Neural progenitor cell (in vitro differentiated cells): ENCODE measurements at places on chromosomes 4 and X. TPM values are rescaled to one million over a fixed set of nuclear protein-coding genes. Genes with fewer than 3 reads are reported as not detected.

Gene CXorf49
- total RNA-seq = not detected in 2 replicates

Gene PRDM8
- total RNA-seq = 0.03 TPM in 1 of 2 replicates, not detected in the other

Gene TMEM144
- total RNA-seq = 2.0 and 4.1 TPM in 2 replicates

Gene NALF2
- 1.6 and 3.2 TPM in 2 replicates for total RNA-seq

Gene COX7B2
- total RNA-seq = not detected in 2 replicates

Gene GABRG1
- not detected in 2 replicates for total RNA-seq

Gene CENPI
- total RNA-seq = 51.3 and 60.6 TPM in 2 replicates

Gene CCDC158
- not detected in 2 replicates for total RNA-seq

Gene MAP7D2
- 2.0 and 2.6 TPM in 2 replicates for total RNA-seq

Gene NPY2R
- total RNA-seq = 6.1 and 8.5 TPM in 2 replicates

Gene TRO
- total RNA-seq = 106 and 120 TPM in 2 replicates

Gene SPATA18
- total RNA-seq = 5.4 and 7.2 TPM in 2 replicates

GRCh38 chrX:103464774-103465117, 54.5 kb downstream of the RAB40A start:
- no peaks in the 10 kb centered on the region for H3K27me3 ChIP-seq
- no peak overlapping the region for H3K4me3 ChIP-seq
- H3K4me1 ChIP-seq = no peaks in the 10 kb centered on the region

DNA sequence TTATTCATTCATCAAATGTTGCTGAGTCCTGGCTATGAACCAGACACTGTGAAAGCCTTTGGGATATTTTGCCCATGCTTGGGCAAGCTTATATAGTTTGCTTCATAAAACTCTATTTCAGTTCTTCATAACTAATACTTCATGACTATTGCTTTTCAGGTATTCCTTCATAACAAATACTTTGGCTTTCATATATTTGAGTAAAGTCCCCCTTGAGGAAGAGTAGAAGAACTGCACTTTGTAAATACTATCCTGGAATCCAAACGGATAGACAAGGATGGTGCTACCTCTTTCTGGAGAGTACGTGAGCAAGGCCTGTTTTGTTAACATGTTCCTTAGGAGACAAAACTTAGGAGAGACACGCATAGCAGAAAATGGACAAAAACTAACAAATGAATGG, 1.7 kb upstream of the AFP start:
- H3K27me3 ChIP-seq = no peaks in the 10 kb centered on the region
- peak; percentile 21 for DNase-seq
- H3K36me3 ChIP-seq = no peaks in the 10 kb centered on the region

DNA sequence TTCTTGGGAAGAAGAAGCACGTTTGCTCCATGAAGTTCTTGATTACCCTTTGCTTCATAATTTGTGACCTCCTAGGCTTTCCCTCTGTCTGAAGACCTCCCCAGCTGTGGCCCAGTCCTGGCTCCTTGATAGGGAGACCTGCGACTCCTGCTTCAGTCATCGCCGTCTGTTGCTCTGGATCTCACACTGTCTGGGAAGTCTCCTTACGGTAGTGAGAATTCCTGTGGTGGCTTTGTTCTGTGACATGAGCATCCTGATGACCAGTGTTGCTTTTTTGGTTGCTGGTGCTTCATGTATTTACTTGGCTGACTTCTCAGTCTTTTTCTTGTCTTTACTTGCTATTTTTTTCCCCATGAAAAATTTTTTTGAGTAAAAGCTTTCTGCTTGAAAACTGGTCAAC, 44.2 kb downstream of the JADE1 start:
- no peaks in the 10 kb centered on the region for H3K4me1 ChIP-seq
- H3K4me3 ChIP-seq = no peak overlapping the region
- no peaks in the 10 kb centered on the region for H3K27me3 ChIP-seq
- no peak overlapping the region for H3K27ac ChIP-seq
- no peak for DNase-seq

DNA sequence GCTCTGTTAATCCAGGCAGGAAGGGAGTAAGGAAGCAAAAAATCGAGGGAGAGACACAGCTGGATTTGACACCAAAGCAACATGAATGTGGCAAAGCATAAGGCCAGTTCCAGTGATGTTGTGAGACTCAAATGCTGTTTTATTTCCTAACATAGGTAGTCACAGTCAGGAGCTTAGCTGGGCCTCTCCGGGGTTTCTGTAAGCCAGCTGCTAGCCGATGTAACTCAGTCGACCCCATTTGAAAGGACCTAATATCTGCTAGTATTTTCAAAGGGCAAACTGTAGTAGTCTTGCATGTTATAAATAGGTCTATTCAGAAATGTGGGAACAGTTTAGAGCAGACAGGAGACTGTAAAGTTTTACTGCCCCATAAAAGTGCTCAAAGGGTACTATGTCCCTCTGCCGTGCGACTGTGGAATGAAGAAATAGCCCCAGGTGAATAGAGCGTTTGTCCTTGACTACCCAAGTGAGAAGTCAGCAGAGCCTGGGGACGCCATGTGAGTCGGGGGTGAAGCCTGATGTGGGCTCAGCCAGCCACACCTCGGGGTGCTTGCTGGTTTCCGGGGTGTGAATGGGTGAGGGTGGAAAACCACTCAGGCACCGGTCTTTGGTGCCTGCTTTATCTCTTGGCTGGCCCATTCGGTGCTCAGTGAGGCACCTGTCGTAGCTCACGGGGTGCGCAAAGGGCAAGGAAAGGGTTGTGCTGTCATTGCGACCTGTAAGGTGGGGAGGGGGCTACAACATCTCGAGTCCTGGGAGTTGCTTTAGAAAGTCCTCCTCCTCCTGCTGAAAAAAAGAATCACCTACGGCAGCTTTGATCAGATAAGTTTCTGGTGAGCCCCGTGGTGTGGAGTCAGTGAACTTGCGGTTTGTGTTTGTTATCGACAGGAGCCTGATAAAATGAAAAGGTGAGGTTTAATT, 745 bp downstream of the TRIM2 start:
- no peaks in the 10 kb centered on the region for H3K36me3 ChIP-seq
- DNase-seq = peak; percentile 26
- peaks cover 36% of the 10 kb centered on the region for H3K4me1 ChIP-seq
- peak overlapping the region; percentile 32 for H3K4me3 ChIP-seq

DNA sequence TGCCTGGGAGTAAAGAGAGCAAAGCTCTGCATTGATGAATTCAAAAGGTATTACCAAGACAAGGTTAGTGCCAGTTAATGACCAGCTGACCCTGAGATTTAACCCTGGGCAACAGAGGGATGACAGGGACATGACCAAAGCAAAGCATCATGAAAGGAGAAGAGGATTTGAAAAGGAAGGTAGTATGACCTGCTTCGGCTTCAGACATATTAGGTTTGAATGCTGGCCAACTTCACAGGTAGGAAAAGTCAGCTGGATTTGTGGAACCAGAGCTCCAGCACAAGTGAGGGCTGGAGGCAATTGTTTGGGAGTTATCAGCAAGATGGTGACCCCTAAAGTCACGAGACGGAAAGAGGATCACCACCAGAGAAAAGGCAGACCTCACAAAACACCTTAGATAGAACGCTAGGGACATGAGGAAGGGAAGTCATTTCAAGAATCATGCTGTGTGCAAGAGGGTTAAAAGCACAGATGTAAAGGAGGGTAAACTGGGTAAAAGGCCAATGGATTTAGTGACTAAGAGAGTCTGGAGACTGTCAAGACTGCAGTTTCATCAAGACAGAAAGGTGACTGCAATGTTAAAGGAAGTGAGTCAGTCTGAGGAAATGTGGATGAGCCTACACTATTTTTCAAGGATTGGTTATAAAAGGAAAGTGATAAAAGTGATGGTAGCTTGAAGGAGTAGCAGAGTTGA, 45.6 kb downstream of the SH3RF1 start:
- H3K27ac ChIP-seq = no peak overlapping the region
- no peaks in the 10 kb centered on the region for H3K36me3 ChIP-seq
- DNase-seq = no peak
- H3K4me1 ChIP-seq = peaks cover 22% of the 10 kb centered on the region

DNA sequence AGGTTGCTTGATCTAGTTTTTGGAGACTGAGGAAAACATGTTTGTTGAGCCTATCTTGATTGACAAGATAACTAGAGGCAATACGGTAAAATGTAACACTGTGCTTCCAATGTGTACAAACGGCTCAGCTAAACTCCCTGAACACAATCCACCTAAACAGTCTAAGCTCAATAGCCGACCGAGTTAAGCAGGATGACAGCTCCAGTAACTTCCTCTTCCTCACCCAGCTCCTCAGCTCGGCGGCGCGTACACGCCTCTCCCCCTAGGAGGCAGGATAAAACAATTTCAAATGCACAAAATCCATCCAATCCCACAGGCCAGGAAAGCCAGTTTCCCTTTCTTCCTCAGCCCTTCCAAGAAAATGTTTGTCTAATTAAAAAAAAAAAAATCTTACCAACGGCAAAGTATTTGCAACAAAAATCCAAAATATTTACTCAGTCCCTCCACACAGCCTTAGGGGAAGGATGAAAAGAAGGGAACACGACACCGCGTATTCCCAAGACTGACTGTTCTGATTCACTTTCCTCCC, 1.0 kb downstream of the CNOT6L start:
- H3K27me3 ChIP-seq = peaks cover 23% of the 10 kb centered on the region
- DNase-seq = peak; percentile 81
- peaks cover 8% of the 10 kb centered on the region for H3K4me1 ChIP-seq
- H3K27ac ChIP-seq = peak overlapping the region; percentile 2

- H3K36me3 ChIP-seq = no peaks in the 10 kb centered on the region
- no peak for DNase-seq
- no peaks in the 10 kb centered on the region for H3K27me3 ChIP-seq
- H3K4me3 ChIP-seq = no peak overlapping the region
These were observed 86.8 kb downstream of the ZNF718 start for GRCh38 chr4:211033-211511.

- no peak overlapping the region for H3K4me3 ChIP-seq
- no peaks in the 10 kb centered on the region for H3K36me3 ChIP-seq
- no peak overlapping the region for H3K27ac ChIP-seq
- H3K27me3 ChIP-seq = no peaks in the 10 kb centered on the region
These were observed 69.3 kb upstream of the FAM241A start for GRCh38 chr4:112075906-112076305.

DNA sequence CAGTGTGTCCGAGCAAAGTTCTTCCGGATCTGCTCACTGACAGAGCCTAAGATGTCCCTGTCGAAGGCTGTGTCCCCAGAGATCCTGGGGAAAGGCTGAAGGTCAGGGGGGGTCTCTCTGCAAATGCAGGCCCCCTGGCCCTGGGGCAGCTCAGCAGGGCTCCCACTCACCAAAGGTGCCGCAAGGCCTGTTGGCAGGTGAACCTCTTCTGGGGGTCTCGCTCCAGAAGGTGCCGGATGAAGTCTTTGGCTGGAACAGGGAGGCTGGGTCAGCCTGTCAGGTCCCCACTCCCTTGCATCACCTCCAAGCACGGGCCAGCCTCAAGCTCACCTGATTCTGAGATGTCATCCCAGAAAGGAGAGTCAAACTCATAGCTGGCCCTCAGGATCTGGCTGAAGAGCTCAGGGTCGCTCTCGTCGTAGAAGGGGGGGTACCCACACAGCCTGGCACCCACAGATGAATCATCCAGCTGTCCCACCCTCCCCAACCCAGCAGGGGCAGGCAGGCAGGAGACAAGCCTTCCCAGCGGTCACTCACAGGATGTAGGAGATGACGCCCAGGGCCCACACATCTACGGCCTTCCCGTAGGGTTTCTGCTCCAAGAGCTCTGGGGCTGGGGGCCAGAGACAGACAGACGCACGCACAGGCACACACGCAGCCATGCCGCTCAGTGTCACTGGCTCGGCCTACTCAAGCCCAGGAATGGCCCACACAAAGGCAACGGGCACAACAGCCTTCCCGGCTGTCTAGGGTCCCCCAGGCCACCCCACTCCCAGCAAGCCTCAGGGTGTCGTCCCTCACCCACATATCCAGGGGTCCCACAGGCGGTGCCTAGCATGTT, 2.6 kb downstream of the PNCK start:
- H3K36me3 ChIP-seq = no peaks in the 10 kb centered on the region
- no peaks in the 10 kb centered on the region for H3K27me3 ChIP-seq
- DNase-seq = no peak
- no peak overlapping the region for H3K27ac ChIP-seq
- H3K4me3 ChIP-seq = no peak overlapping the region

DNA sequence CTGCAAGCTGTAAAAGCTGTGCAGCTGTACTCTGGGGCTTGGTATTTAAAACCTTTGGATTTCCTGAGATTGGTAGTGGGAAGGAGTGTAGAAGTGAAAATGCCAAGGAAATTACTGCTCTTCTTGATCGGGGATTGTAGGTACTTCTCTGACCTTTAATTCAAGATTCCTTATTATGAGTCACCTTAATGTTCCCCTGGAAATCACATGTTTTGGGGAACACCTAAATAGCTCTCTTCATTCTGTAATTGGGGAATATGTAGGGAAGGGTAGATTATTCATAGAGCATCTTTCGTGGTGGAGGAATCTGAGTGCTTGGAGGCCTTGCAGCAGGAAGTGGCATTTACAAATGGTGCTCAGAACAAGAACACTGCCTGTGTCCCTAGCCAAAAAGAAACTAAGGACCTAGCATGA, 137.8 kb downstream of the UCHL1 start:
- H3K4me1 ChIP-seq = peaks cover 12% of the 10 kb centered on the region
- no peak overlapping the region for H3K27ac ChIP-seq
- no peaks in the 10 kb centered on the region for H3K36me3 ChIP-seq

- H3K36me3 ChIP-seq = no peaks in the 10 kb centered on the region
- no peak overlapping the region for H3K27ac ChIP-seq
- no peaks in the 10 kb centered on the region for H3K27me3 ChIP-seq
- no peak overlapping the region for H3K4me3 ChIP-seq
These were observed 45.4 kb downstream of the TTC29 start for GRCh38 chr4:146900295-146900694.

- H3K27me3 ChIP-seq = no peaks in the 10 kb centered on the region
- H3K36me3 ChIP-seq = no peaks in the 10 kb centered on the region
- no peak overlapping the region for H3K4me3 ChIP-seq
These were observed 5.0 kb downstream of the ARMCX5 start for GRCh38 chrX:102604327-102604726.

GRCh38 chrX:79592259-79592658, 225.1 kb upstream of the ITM2A start:
- H3K27ac ChIP-seq = no peak overlapping the region
- H3K4me1 ChIP-seq = no peaks in the 10 kb centered on the region
- no peaks in the 10 kb centered on the region for H3K27me3 ChIP-seq
- no peaks in the 10 kb centered on the region for H3K36me3 ChIP-seq
- no peak overlapping the region for H3K4me3 ChIP-seq

GRCh38 chr4:4881432-4881831, 22.0 kb downstream of the MSX1 start:
- no peak overlapping the region for H3K4me3 ChIP-seq
- H3K4me1 ChIP-seq = no peaks in the 10 kb centered on the region
- peaks cover 88% of the 10 kb centered on the region for H3K27me3 ChIP-seq
- H3K36me3 ChIP-seq = no peaks in the 10 kb centered on the region

DNA sequence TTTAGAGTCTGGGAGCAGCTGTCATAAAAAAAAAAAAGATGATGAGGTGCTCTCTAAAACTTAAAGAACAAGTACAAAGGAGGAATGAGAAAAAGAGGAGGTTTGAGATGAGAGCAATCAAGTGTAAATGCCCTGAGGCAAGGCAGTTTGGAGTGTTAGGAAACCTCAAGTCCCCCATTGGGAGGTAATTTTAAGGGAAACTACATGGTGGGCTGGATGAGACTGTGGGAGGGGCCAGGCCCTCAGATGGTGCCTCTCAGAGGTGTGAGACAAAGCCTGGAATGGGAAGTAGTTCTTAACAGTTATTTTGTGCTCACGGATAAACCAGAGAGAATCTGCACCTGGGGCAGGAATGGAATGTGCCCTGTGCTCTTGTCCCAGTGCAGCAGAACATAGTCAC, 1.9 kb upstream of the MAGEB3 start:
- H3K27ac ChIP-seq = no peak overlapping the region
- H3K36me3 ChIP-seq = no peaks in the 10 kb centered on the region
- no peaks in the 10 kb centered on the region for H3K4me1 ChIP-seq
